T-helper 1 cell (primary cell): ENCODE measurements at places on chromosomes 7 and 10.

DNA sequence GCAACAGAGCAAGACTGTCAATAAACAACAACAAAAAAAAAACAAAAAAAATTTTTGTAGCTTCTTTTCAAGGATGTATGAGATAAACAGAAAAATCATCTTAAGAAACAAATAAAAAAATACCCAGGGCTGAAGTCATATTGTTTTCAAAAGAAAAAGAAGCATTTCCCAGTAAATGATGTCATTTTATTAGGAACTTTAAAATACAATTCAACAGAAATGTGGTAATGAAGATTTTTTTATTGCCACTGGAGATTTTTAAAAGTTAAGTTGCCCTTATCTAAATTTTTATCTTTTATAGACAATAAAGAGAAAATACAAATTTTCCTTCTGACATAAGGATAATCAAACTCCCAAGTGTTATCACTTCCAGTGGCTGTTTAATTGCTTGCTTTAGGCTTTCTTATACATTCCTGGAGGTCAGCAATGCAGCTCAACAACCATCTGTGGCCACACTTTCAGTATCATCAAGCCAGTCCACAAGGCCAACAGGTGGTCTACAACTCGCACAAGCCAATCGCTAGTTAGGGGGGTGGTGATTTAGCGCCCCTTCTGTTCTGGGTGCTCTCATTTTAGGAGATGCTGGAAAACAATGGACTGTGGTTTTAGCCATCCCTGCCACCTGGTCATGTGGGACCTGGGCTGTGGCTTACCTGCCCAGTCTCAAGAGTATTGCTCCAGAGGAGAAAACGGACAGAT is 10.8 kb downstream of the SEPHS1 start:
- no peak for DNase-seq

GRCh38 chr7:130154501-130155317 is 50.5 kb downstream of the TMEM209 start:
- no peak for DNase-seq

DNA sequence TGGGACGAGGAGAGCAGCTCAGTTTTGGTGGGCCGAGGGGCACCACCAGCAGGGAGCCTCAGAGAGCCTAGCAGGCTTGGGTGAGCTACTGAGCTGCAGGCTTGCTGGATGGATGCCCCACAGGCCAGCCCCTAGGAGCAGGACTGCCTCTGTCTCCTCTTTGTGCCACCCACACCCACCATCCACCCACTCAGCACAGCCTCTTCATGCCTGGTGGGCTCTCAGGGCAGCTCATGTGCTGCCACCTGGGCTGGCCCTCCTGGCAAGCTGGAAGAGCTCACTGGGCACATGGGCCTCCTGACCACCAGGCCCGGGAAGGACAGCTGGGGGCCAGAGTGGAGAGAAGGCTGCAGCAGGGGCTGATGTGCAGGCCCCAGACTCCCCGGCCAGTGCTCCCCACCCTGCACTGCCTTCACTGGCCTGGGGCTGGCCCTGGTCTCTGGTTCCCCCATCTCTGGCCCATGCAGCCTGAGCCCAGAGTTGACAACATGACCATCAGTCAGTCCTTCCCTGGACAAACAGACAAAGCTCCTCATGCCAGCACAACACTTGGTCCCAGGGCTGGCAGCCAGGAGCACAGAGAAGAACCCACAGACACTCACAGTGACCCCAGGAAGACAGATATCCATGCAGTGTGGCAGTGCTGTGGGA is 8.2 kb downstream of the RASGEF1A start:
- DNase-seq, result no peak

DNA sequence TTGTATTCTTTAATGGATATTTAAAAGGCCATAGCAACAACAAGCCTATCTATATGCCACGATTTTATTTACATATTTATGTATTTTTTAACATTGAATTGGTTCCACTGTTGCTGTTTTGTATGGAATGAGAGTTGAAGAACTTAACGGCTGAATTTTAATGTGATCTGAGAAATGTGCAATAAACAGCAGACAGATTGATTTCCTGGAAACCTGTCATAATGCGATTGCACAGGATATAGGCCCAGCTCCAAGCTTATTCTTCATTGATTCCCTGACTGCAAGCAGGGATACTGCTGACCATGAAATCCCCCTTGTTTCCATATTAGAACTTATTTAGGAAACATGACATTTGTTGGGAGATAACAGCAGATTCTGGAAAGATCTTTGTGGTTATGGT is 195.6 kb downstream of the KCND2 start:
- DNase-seq, result no peak

DNA sequence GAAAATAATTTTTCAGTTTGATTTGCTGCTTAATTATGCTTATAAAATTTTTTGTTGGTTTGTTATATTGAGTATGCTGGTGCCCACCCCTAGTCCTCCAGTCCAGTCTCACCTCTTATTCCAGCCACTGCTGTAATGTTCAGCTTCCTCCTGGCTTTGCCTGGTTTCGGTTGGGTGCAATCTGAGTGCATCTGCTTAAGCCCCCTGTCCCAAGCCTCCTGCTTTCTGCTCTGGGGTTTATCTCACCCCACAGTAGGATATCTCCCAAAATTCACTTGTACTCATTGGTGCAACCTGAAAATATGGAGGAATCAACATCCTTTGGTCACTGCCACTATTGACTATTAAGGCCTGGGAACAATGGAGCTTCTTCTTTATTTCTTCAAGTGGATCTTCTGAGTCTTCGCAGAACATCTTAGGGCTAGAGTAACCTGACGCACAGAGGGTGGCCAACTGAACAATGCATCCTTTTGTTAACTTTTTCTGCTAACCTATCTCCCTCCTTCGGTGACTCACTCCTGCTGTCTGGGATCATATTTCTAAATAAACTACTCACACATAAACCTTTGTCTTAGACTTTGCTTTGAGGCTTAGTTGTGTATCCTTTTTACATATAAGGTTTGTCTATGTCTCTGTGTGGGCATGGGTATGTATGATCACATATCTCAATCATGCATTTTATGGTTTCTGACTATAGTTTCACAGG is 19.1 kb upstream of the SOSTDC1 start:
- DNase-seq, result no peak

DNA sequence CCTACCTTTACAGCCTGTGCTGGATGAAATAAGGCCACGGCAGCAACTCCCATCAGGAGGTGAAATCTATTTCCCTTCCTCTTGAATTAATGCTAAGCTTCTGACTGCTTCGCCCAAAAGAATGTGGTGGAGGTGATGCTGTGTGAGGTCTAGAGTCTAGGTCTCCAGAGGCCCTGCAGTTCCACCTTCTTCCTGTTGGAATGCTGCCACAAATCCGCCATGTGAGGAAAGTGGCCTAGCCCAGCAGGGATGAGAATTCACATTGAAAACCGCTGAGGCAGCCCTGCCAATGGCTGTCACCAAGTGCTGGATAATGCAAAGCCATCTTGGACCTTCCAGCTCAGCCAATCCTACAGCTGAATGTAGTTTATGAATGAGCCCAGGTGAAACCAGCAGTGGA is 28.0 kb downstream of the RHOBTB1 start:
- no peak for DNase-seq

GRCh38 chr7:124183649-124184048 is 150.8 kb upstream of the TMEM229A start:
- no peak for DNase-seq

- no peak for DNase-seq
Measured at GRCh38 chr7:947391-948210, 6.9 kb downstream of the ADAP1 start.

DNA sequence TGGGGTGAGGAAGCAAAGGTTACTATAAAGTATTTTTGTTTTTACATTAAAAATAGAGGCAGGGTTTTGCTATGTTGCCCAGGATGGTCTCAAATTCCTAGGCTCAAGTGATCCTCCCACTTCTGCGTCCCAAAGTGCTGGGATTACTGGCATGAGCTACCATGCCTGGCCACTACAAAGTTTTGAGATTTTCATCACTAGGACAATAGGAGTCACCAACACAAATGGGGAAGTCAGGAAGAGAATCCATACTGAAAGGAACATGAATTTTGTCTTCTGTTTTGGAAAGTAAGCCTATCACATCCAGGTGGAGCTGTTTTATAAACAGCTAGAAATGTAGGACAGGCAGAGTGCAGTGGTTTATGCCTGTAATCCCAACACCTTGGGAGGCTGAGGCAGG is 20.0 kb upstream of the CAPZA2 start:
- DNase-seq, result no peak

GRCh38 chr10:122243550-122243949 is 27.5 kb upstream of the BTBD16 start:
- no peak for DNase-seq

- no peak for DNase-seq
Measured at GRCh38 chr10:117546581-117547015, 4.1 kb downstream of the EMX2 start.
